ENCODE measurements at places on chromosomes 11 and 22.

GRCh38 chr11:36254713-36255112, 34.5 kb downstream of the COMMD9 start:
- DNase-seq = no peak

GRCh38 chr11:5129457-5129877, 8.7 kb downstream of the OR52A5 start:
- DNase-seq = no peak

DNA sequence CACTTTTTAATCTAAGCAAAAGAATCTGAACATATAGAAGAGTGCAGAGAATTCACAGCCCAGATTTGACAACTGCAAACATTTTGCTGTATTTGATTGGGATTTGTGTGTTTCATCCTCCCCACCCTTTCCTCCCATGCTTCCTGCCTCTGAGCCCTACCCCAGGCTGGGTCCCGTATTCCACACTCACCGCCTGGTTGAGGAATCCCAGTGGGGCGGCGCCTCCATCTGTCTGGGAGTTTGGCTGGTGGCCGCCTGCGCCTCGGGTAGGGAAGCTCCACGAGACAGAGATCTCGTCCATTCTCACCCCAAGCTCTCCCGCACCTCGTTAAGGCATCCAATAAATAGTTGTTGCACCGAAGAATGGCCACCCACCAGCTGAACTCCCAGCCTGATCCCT, 105.9 kb upstream of the SLC22A12 start:
- DNase-seq = no peak

GRCh38 chr22:43774318-43774915, 37.7 kb downstream of the EFCAB6 start:
- DNase-seq = no peak

GRCh38 chr11:74932169-74932568, 16.7 kb downstream of the XRRA1 start:
- no peak for DNase-seq

GRCh38 chr11:77542296-77542695, 47.5 kb upstream of the AQP11 start:
- no peak for DNase-seq

DNA sequence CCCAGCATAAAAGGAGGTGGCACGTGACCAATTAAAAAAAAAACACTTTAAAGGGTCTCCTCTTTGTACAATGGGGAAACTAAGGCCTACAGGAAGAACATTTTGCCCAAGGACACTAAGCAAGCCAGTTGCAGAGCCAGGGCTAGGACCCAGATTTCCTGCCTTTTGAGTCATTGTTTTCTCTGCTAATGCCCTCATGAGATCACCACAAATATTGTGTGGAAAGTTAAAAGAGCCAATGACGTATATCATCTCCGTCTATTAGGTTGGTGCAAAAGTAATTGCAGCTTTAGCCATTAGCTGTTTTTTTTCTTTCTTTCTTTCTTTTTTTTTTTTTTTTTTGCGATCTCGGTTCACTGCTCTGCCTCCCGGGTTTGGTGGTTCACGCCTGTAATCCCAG, 24.1 kb upstream of the LRRC32 start:
- DNase-seq = no peak

All from cortex of kidney (tissue), 1 donor.